Activated naive CD4-positive, alpha-beta T cell treated with anti-CD3 and anti-CD28 coated beads for 36 hours (primary cell): ENCODE measurements at places on chromosomes 2 and 18. TPM values are rescaled to one million over a fixed set of nuclear protein-coding genes. Genes with fewer than 3 reads are reported as not detected.

- H3K36me3 ChIP-seq = no peaks in the 10 kb centered on the region
- H3K27ac ChIP-seq = no peak overlapping the region
- peaks cover 4% of the 10 kb centered on the region for H3K27me3 ChIP-seq
- no peak overlapping the region for H3K4me3 ChIP-seq
Observed at GRCh38 chr2:174728096-174728495, 36.2 kb downstream of the CHRNA1 start.

GRCh38 chr2:109472974-109473373, 140.8 kb downstream of the SEPTIN10 start:
- H3K36me3 ChIP-seq = no peaks in the 10 kb centered on the region
- H3K4me1 ChIP-seq = no peaks in the 10 kb centered on the region
- no peak overlapping the region for H3K27ac ChIP-seq
- no peaks in the 10 kb centered on the region for H3K27me3 ChIP-seq
- H3K4me3 ChIP-seq = no peak overlapping the region

GRCh38 chr18:74356959-74357358, 41.3 kb downstream of the C18orf63 start:
- no peak for DNase-seq
- peaks cover 6% of the 10 kb centered on the region for H3K4me1 ChIP-seq
- H3K4me3 ChIP-seq = no peak overlapping the region
- no peak overlapping the region for H3K27ac ChIP-seq
- no peaks in the 10 kb centered on the region for H3K36me3 ChIP-seq

GRCh38 chr2:240205772-240206171, 65.3 kb upstream of the OTOS start:
- no peaks in the 10 kb centered on the region for H3K36me3 ChIP-seq
- DNase-seq = no peak
- H3K27me3 ChIP-seq = peaks cover 27% of the 10 kb centered on the region
- peaks cover 12% of the 10 kb centered on the region for H3K4me1 ChIP-seq

DNA sequence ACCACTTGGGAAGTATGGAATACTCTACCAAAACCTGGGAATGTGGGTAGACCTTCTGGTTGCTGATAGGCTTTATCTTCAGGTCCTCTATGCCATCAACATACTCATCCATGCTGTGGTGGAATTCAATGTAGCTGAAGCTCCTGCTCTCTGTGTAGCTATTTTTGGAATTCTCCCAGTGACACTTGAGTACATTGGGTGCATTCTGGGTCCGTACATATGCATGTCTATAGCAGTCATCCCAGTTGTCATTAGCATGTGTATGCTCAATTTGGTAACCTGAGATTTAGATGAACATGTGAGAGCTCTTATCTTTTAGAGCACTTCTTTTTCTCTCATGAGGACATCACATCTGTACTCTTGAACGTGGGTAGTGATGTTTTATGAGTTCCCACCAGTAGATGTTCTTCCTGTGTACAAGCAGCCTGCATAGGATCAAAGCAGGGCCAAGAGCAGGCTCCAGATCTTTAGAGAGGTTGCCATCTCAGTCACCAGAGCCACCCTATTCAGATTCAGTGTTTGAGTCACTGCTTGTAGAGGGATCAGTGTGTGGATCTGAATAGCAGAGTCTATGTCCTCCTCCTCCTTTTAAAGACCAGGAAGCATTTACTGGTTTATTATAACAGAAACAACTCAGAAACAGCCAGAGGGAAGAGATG, 65.9 kb downstream of the MGAT5 start:
- H3K4me1 ChIP-seq = peaks cover 42% of the 10 kb centered on the region
- no peak overlapping the region for H3K4me3 ChIP-seq
- DNase-seq = peak; percentile 51
- no peaks in the 10 kb centered on the region for H3K27me3 ChIP-seq
- H3K36me3 ChIP-seq = peaks cover 24% of the 10 kb centered on the region
- H3K27ac ChIP-seq = peak overlapping the region; percentile 9

GRCh38 chr18:31199190-31199769, 36.6 kb upstream of the DSC1 start:
- no peaks in the 10 kb centered on the region for H3K27me3 ChIP-seq
- H3K4me1 ChIP-seq = no peaks in the 10 kb centered on the region
- H3K4me3 ChIP-seq = no peak overlapping the region
- H3K36me3 ChIP-seq = no peaks in the 10 kb centered on the region
- no peak overlapping the region for H3K27ac ChIP-seq
- no peak for DNase-seq

DNA sequence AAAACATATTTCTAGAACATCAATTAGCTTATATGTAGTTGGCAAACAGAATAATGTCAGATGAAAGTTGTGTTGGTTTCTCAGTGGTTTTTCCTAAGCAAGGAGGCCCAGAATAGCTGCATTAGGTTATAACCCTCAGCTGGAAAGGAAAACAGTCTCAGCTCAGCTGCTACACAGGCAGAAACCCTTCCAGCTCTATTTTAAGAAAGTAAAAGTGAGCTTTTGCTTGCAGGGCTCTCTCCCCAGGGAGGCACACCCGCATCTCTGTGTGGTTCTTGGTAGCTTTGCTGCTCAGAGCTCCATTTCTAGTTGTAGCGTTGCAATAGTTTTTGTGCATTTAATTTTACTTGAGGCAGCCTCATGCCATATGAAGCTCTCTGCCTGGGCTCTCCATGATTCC, 54.6 kb downstream of the PIKFYVE start:
- H3K36me3 ChIP-seq = peaks cover 37% of the 10 kb centered on the region
- H3K27me3 ChIP-seq = no peaks in the 10 kb centered on the region
- DNase-seq = no peak
- no peak overlapping the region for H3K27ac ChIP-seq
- H3K4me1 ChIP-seq = no peaks in the 10 kb centered on the region

DNA sequence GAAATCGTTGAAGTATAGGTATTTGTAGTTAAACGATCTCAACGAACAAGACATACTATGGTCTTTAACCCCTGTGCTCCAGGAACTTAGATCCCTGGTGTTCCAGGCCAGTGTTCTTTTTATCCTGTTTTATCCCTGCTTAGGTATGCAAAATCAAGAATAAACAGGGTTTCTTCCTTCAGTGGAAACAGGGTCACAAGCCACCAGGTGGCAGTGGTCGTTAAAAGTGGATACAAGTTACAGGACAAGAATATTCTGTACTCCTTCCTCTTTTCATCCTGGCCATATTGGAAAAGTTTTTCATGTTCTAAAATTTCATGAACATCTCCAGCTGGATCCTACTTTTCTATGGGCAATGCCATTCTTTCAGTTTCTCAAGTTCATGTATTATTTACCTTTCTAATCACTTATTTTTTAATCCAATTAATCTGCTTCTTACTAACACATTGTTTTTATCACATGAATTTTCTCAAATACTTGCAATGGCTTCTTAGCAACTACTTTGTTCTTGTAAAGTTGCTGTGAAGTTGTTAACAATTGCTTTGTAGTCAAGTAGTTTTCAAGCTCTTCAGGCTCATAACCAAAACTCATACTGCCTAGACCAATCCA, 16.4 kb upstream of the HNMT start:
- no peak overlapping the region for H3K27ac ChIP-seq
- H3K27me3 ChIP-seq = no peaks in the 10 kb centered on the region
- peaks cover 6% of the 10 kb centered on the region for H3K4me1 ChIP-seq
- no peak overlapping the region for H3K4me3 ChIP-seq

- H3K4me1 ChIP-seq = no peaks in the 10 kb centered on the region
- no peak for DNase-seq
- H3K36me3 ChIP-seq = peaks cover 57% of the 10 kb centered on the region
- H3K4me3 ChIP-seq = no peak overlapping the region
- no peak overlapping the region for H3K27ac ChIP-seq
Observed at GRCh38 chr18:79753391-79753851, 44.3 kb upstream of the KCNG2 start.

GRCh38 chr18:9808295-9809241, 77.2 kb upstream of the TXNDC2 start:
- H3K27ac ChIP-seq = no peak overlapping the region
- no peaks in the 10 kb centered on the region for H3K36me3 ChIP-seq
- no peaks in the 10 kb centered on the region for H3K27me3 ChIP-seq
- no peaks in the 10 kb centered on the region for H3K4me1 ChIP-seq

GRCh38 chr2:108625828-108626195, 91.5 kb downstream of the LIMS1 start:
- no peaks in the 10 kb centered on the region for H3K36me3 ChIP-seq
- H3K4me3 ChIP-seq = no peak overlapping the region
- H3K27me3 ChIP-seq = no peaks in the 10 kb centered on the region
- peak overlapping the region; percentile 63 for H3K27ac ChIP-seq

DNA sequence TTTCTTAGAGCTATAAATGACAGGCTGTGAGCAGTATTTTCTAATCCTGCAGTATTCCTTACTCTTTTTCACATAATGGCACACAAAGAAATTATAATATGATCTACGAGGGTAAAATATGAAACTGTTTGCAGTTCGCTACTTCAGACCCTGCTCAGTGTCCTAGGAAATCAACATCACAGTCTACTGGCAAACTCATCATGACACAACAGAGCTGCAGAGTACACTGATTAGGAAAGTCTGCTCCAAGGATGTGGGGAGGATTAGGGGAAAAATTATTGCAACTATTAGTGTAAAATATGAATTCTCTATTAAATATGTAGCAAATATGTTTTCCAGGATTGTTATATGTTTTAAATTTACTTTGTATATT, 149.2 kb upstream of the REG3G start:
- H3K27ac ChIP-seq = no peak overlapping the region
- no peak overlapping the region for H3K4me3 ChIP-seq
- H3K4me1 ChIP-seq = no peaks in the 10 kb centered on the region
- no peaks in the 10 kb centered on the region for H3K36me3 ChIP-seq
- no peaks in the 10 kb centered on the region for H3K27me3 ChIP-seq

DNA sequence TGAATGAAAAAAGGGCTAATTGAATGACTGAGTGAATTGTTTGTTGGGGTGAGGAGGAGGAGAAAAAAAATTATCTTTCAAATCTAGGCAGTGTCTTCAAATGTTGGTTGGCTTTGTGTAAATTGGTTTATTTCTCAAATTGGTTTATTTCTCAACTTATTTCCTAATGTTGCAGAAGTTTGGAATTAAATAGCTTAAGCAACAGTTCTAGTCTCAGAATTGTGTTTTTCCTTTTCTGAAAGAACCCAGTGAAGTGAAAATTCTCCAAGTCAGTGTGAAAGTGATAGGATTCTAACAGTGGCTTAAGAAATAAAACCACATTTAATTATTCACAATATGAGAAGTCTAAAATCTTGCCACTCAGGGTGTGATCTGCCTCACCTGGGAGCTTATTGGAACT, 54.6 kb upstream of the LYPD6B start:
- no peak overlapping the region for H3K4me3 ChIP-seq
- no peak overlapping the region for H3K27ac ChIP-seq
- no peaks in the 10 kb centered on the region for H3K4me1 ChIP-seq

DNA sequence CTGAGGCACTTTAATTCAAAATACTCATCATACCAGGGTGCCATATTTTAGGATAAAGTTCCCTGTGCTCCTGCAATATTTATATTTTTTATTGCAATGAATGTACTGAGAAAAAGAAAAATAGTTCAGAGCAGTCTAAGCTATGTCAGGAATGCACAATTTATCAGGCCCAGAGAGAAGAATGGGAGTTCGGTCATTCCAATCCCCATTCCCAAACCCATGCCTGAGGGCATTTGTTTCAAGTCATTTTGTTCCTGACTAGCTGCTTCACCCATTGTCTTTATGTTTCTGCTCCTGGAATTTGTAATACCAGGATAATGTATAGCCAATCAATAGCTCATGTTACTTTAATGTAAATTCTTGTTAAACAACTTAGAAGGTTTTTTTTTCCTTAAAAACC, 24.4 kb upstream of the FTCDNL1 start:
- no peak overlapping the region for H3K27ac ChIP-seq
- DNase-seq = no peak
- peaks cover 4% of the 10 kb centered on the region for H3K27me3 ChIP-seq
- no peaks in the 10 kb centered on the region for H3K4me1 ChIP-seq
- H3K4me3 ChIP-seq = no peak overlapping the region
- peaks cover 5% of the 10 kb centered on the region for H3K36me3 ChIP-seq

DNA sequence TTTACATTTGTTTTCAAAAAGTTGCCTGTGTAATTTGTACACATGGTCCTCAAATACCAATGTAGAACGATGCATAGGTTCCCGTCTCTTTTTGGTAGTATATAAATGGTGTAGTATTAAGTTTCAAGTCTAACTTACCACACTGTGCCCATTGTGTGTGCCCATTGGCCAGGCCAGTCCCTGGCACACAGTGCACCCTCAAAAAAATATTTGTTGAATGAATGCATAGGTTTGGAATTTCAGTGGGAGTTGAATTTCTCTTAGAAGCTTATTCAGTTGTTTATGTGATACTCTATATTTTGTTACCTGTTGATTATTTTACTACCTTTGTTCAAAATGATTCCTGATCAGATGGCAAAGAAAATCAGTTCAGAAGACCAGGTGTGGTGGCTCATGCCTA, 30.1 kb downstream of the IDH1 start:
- no peak overlapping the region for H3K27ac ChIP-seq
- H3K27me3 ChIP-seq = no peaks in the 10 kb centered on the region
- H3K4me3 ChIP-seq = no peak overlapping the region

- no peak overlapping the region for H3K27ac ChIP-seq
- H3K4me1 ChIP-seq = no peaks in the 10 kb centered on the region
- H3K36me3 ChIP-seq = no peaks in the 10 kb centered on the region
- no peak for DNase-seq
- H3K27me3 ChIP-seq = peaks cover 20% of the 10 kb centered on the region
- H3K4me3 ChIP-seq = no peak overlapping the region
Observed at GRCh38 chr2:219448776-219449341, 14.2 kb downstream of the SPEG start.

DNA sequence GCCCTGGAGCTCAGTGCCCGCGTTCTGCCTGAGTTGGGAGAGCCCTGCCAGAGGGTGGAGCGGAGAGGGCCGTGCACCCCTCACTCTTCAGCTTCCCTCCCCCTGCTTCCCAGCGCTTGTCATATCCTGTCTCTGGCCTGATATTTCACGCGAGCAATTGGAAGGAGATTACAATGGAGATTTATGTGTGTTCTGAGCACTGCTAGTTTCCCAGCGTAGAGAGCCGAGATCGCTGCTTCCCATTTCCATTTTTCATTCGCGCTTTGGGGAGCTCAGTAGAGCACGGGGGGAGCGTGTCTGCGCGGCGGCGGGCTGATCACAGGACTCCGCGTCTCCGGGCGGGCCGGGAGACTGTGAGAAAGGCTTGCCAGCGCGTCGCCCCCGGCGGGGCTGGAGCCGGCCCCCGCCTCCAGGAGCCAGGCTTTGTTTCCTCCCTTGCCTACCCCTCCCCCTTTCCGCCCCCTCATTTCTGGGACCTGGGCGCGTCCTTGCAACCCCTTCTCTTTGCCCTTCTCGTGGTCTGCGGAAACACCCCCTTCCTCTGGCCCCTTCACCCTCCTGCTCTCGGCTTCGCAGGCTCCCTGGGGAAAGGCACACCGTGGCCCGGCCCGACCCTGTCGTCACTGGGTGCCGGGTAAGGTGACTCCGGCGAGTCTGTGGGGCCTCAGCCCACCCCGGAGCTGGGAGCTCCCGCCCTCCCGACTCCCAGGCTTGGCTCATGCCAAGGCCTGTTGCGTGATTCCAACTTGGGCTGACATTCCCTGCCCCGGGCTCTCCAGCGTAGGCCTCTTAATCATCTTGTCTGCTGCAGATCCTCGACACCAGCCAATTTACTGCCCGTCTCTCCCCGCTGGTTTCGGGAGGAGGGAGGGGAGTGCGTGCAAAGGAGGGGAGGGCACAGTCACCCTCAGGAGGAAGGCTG, 5.8 kb downstream of the DLX2 start:
- H3K27ac ChIP-seq = no peak overlapping the region
- no peak for DNase-seq
- H3K4me3 ChIP-seq = peak overlapping the region; percentile 49

TMEM37 gene
- not detected for total RNA-seq

ERBB4 gene
- not detected for total RNA-seq

EPG5 gene
- 18.3 TPM for total RNA-seq

CDCA7 gene
- total RNA-seq = 74.7 TPM

ANKRD53 gene
- total RNA-seq = 0.24 TPM

PIEZO2 gene
- total RNA-seq = not detected

GPBAR1 gene
- 0.10 TPM for total RNA-seq

ANKRD30BL gene
- not detected for total RNA-seq

NT5DC4 gene
- not detected for total RNA-seq

BMP10 gene
- not detected for total RNA-seq
